ENCODE measurements at places on chromosomes 5 and 9.

GRCh38 chr9:68957479-68957878 is 56.4 kb downstream of the PRKACG start:
- H3K27me3 ChIP-seq = peaks cover 18% of the 10 kb centered on the region
- no peaks in the 10 kb centered on the region for H3K4me1 ChIP-seq
- H3K36me3 ChIP-seq = no peaks in the 10 kb centered on the region
- DNase-seq = no peak
- H3K27ac ChIP-seq = no peak overlapping the region
- no peak overlapping the region for H3K4me3 ChIP-seq

GRCh38 chr9:96052686-96053085 is 177.2 kb downstream of the ERCC6L2 start:
- H3K4me3 ChIP-seq = no peak overlapping the region
- no peak for DNase-seq
- peaks cover 12% of the 10 kb centered on the region for H3K27me3 ChIP-seq

DNA sequence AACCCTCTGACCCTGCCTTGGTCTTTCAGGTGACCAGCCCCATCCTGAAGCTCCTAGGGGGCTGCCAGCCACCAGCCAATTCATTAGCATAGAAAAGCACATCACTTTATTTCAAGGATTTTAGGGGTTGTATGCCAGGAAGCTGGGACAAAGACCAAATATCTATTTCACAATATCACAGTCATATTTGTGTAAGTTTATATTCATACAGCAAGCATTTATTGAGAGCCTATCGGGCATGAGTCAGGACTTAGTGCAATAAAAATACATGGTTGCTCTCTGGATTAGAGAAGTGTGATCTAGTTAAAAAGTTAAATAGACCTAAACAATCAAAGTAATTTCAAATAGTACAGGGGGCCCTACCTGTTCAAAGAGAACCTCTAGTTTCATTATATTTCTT is 113.8 kb downstream of the ERCC6L2 start:
- H3K36me3 ChIP-seq = peaks cover 16% of the 10 kb centered on the region
- no peak overlapping the region for H3K4me3 ChIP-seq
- no peaks in the 10 kb centered on the region for H3K4me1 ChIP-seq

DNA sequence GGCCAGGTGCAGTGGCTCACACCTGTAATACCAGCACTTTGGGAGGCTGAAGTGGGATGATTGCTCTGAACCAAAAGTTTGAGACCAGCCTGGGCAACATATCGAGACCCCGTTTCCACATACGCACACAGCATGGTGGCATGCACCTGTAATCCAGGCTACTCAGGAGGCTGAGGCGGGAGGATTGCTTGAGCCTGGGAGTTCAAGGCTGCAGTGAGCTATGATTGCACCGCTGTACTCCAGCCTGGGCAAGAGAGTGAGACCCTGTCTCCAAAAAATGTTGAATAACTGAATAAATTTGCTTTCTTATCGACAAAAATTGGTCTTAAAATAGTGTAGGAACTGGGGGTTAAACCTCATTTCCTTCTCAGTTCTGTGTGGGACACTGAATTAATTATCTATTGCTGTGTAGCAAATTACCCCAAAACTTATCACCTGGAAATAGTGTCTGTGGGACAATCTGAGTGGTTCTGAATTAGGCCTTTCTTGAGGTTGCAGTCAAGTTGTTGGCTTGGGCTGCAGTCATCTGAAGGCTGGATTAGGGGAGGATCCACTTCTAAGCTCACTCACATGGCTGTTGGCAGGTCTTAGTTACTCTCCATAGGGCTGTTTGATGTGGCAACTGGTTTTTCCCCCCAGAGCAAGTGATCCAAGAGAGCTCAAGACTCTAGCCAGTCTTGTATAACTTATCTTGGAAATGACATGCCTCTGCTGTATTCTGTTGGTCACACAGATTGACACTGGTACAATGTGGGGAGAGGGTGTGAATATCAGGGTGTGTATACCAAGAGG is 2.0 kb downstream of the SNX30 start:
- no peak for DNase-seq
- peak overlapping the region; percentile 83 for H3K4me3 ChIP-seq
- H3K4me1 ChIP-seq = peaks cover 69% of the 10 kb centered on the region

- no peaks in the 10 kb centered on the region for H3K36me3 ChIP-seq
- H3K4me3 ChIP-seq = no peak overlapping the region
- no peak overlapping the region for H3K27ac ChIP-seq
- peaks cover 41% of the 10 kb centered on the region for H3K4me1 ChIP-seq
- no peaks in the 10 kb centered on the region for H3K27me3 ChIP-seq
Measured at GRCh38 chr9:115200711-115201505, 83.0 kb upstream of the TNC start.

- DNase-seq = no peak
- no peaks in the 10 kb centered on the region for H3K4me1 ChIP-seq
- H3K27me3 ChIP-seq = no peaks in the 10 kb centered on the region
- no peak overlapping the region for H3K27ac ChIP-seq
- no peak overlapping the region for H3K4me3 ChIP-seq
- peaks cover 20% of the 10 kb centered on the region for H3K36me3 ChIP-seq
Measured at GRCh38 chr9:15746905-15747304, 194.1 kb downstream of the CCDC171 start.

- no peaks in the 10 kb centered on the region for H3K36me3 ChIP-seq
- DNase-seq = no peak
- H3K4me3 ChIP-seq = no peak overlapping the region
- H3K27me3 ChIP-seq = no peaks in the 10 kb centered on the region
Measured at GRCh38 chr9:134427153-134427782, 101.0 kb downstream of the RXRA start.

- H3K27ac ChIP-seq = no peak overlapping the region
Measured at GRCh38 chr9:23587903-23588302, 238.1 kb downstream of the ELAVL2 start.

- H3K27me3 ChIP-seq = no peaks in the 10 kb centered on the region
- peaks cover 8% of the 10 kb centered on the region for H3K4me1 ChIP-seq
- H3K27ac ChIP-seq = no peak overlapping the region
- no peaks in the 10 kb centered on the region for H3K36me3 ChIP-seq
- H3K4me3 ChIP-seq = no peak overlapping the region
- no peak for DNase-seq
Measured at GRCh38 chr5:83430130-83431010, 41.2 kb upstream of the VCAN start.

DNA sequence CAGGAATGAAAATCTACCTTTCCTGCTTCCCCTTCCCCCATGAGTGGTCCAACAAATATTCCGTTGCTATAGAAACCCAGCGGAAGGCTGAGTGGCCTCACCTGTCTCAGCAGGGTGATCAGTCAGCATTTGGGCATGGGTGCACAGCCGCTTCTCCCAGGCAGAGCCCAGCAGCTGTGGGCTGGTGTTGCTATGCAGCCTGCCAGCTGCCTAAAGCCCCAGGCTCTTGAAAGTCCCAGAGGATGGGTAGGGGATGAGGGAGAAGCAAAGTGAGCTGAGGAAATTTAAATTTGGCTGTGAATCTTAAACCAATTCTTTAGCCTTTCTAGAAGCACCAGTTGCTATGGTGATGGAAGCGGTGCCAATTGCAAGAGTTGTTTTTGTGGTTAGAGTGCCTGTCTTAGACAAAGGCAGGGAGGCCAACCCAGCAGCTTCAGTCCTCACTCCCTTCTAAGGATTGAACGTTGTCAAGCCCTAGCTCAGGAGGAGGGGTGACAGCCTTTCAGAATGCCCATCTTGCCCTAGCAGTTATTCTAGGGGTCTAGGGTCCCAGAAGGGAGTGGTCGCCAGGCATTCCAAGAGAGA is 151.5 kb upstream of the PITX1 start:
- no peak overlapping the region for H3K4me3 ChIP-seq
- no peaks in the 10 kb centered on the region for H3K36me3 ChIP-seq
- H3K27me3 ChIP-seq = peaks cover 22% of the 10 kb centered on the region
- H3K27ac ChIP-seq = no peak overlapping the region
- no peaks in the 10 kb centered on the region for H3K4me1 ChIP-seq
- DNase-seq = no peak

GRCh38 chr5:131959906-131960305 is 14.4 kb upstream of the MEIKIN start:
- H3K27me3 ChIP-seq = peaks cover 11% of the 10 kb centered on the region
- no peak overlapping the region for H3K27ac ChIP-seq

GRCh38 chr5:143056339-143056704 is 286.1 kb downstream of the ARHGAP26 start:
- H3K4me1 ChIP-seq = peaks cover 79% of the 10 kb centered on the region
- H3K36me3 ChIP-seq = no peaks in the 10 kb centered on the region
- DNase-seq = no peak
- H3K27ac ChIP-seq = peak overlapping the region; percentile 85
- no peak overlapping the region for H3K4me3 ChIP-seq
- H3K27me3 ChIP-seq = no peaks in the 10 kb centered on the region
